Stimulated activated CD8-positive, alpha-beta memory T cell treated with anti-CD3 and anti-CD28 coated beads, Interleukin-2, amount 100 ng/mL, for 1 hour (primary cell): ENCODE measurements at places on chromosomes 4 and X.

DNA sequence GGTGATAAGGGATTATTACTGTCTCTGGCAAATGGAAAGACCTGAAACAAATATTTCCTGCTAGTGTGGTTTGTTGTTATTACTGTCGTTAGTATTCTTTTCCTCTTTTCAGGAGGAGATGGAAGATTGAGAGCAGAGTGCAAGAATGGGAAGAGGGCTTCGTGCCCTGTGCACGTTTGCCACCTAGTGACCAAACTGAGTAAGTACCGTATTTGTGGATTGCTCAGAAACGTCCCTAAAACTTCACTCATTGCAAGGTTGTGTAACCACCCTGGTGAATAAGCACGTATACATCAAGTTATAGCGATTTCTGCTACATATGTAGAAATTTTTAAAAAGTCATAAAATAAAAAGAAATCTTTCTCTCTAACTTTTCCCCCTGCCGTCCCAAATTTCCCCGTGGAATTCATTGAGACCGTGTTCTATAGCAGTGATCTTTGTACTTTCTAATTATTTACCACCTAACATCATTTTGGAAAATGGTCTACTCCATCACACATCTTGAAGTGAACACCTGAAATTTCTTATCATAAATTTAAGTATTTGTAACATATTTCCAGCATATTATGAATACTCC is 24.3 kb downstream of the LINC00632 start:
- no peak for DNase-seq

DNA sequence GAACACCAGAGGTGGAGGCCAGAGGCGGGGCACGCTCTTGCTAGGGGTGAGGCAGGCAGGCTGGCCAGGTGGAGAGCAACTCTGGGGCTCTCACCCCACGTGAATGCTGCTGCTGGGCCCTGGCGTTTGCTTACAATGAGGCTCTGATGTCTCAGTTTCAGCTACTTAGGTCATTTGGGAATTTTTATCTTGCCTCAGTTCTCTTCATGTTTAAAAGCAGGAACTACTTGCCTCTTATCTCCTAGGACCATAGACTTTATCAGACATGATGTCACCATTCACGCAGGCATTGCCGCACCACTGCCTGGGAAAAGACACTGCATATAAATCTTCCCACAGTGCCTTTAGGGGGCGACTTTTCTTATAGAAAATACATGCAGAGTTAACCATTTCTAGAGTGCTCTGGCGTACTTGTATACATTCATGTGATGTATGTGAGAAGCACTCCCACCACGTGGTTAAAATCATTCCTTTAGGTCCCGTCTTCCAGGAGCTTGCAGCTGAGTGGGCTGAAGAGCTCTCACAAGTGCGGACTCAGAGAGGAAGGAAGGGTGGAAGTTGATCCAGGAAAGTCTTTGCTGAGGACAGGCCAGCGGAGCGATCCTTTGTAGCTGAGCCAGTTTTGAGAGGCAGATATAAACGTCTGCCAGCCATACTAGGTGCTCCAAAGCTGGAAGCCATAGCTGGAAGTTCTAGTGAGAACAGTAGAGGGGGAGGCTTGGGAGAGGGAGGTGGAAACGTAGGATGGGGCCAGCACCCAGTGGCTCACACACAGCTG is 84.3 kb upstream of the CLDN34 start:
- DNase-seq: no peak

GRCh38 chr4:116796022-116796421 is 289.4 kb downstream of the TRAM1L1 start:
- no peak for DNase-seq

DNA sequence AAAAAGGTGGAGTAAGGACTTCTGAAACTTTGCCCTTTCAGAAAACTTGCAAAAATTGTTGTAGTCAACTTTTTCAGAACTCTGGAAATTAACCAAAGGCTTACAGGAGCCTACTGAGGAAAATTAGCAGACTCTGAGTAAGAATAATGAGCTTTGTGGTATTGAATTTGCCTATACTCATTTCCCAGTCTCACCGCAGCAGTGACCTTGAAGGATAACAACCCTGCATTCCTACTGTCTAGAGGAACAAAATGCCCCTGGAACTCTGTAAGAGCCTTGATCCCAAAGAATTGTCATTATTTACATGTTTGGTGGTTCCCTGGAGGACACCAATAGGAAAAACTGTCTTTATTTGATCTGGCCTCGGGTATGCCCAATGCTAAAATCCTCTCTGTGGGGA is 57.9 kb downstream of the MND1 start:
- DNase-seq: no peak

- no peak for DNase-seq
Measured at GRCh38 chr4:30269850-30270249, 450.3 kb upstream of the PCDH7 start.

GRCh38 chrX:37712458-37712857 is 26.9 kb downstream of the XK start:
- DNase-seq: no peak

DNA sequence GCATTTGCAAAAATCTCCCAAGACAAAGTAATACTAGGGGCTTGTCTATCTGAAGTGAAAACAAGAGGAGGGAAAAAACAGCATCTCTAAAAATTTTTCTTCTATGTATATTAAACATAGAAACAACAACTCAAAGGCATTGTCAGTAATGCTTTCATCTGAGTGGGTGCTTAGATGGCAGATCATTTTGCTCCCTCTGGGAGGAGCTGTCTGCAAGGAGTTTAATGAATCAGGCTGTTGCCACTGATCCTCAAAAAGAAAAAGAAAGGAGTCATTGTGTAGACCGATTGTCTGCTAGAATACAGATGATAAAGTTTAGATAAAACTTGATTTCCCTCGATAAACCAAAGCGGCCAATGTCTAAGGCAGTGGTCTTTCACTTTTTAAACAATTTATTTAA is 49.7 kb upstream of the KLHL8 start:
- no peak for DNase-seq

DNA sequence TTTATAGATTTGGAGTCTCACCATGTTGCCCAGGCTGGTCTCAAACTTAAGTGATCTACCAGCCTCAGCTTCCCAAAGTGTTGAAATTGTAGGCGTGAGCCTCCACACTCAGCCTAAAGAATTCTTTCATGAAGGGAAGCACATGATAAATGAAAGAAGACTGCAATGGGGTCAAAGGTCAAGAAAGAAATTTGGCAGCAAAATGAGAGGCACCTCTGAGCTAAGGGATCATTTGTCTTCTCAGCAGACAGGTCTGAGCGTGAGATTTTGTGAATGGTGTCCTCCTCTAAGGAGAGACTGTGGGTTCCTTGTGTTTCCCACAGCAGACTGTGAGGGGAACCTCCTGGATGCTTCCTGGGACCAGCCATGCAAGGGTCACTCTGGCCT is 57.5 kb upstream of the EGFL6 start:
- no peak for DNase-seq

- DNase-seq: no peak
Measured at GRCh38 chr4:58600290-58600689, 1490.1 kb upstream of the IGFBP7 start.

GRCh38 chr4:77284036-77284435 is 127.0 kb downstream of the CCNG2 start:
- no peak for DNase-seq

DNA sequence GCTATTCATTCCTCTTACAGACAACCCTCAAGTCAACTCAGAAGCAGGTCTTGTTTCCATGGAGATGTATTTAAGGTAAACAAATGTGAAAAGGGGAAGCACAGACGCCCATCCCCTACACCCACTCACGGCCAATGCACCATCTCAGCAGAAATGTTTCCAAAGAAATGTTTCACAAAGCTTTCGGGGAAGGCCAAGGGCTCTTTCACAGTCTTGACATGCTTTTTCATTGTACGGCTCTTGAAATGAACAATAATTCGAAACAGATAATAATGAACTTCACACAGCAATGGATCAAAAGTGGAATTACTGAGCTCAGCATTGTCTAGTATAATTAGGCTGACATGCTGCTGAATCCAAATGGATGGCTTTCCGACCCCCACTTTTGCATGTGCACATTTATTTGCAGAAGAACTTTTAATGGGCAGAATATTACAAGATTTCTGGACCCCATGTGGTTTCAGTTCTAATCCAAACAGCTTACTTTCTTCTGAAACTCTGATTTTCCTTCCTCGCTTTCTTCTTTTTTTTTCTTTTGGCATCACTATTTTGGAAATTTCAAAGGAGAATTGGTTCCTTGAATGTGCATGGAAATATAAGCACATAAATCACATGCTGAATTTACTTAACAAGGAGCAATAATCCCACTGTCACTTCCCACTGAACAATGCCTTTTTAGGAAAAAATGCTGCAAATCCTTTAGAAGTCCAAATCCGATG is 160.9 kb downstream of the SMIM20 start:
- DNase-seq: no peak
